ENCODE measurements at places on chromosomes 16 and 17.

GRCh38 chr16:77308163-77308561 is 109.0 kb downstream of the SYCE1L start:
- DNase-seq, result no peak

DNA sequence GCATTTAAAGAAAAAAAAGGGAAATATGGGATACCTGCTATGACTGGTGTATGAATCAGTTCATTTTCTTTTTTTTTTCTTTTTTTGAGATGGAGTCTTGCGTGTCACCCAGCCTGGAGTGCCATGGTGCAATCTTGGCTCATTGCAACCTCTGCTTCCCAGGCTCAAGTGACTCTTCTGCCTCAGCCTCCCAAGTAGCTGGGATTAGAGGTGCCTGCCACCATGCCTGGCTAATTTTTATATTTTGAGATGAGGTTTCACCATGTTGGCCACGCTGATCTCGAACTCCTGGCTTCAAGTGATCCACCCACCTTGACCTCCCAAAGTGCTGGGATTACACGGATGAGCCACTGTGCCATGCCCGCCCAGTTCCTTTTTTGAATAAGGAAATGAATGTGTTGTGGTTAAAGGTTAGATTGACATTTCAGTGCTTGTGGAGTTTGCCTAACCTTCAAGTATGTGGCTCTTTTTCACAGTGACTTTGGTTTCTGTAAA is 7.7 kb downstream of the HAPSTR1 start:
- no peak for DNase-seq

DNA sequence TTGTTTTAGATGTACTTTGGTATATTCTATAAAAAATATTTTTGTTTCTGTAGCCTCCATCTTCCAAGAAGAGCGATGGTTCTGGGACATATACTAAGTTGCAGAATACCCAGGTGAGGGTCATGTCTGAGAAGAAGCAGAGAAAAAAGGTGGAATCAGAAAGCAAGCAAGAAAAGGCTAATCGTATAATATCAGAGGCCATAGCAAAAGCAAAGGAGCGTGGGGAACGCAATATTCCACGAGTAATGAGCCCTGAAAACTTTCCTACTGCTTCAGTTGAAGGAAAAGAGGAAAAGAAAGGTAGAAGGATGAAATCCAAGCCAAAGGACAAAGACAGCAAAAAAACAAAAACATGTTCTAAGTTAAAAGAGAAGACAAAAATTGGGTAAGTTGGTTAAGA is 154.6 kb downstream of the CHD9 start:
- no peak for DNase-seq

- no peak for DNase-seq
Observed at GRCh38 chr17:42521666-42522262, 14.3 kb upstream of the NAGLU start.

DNA sequence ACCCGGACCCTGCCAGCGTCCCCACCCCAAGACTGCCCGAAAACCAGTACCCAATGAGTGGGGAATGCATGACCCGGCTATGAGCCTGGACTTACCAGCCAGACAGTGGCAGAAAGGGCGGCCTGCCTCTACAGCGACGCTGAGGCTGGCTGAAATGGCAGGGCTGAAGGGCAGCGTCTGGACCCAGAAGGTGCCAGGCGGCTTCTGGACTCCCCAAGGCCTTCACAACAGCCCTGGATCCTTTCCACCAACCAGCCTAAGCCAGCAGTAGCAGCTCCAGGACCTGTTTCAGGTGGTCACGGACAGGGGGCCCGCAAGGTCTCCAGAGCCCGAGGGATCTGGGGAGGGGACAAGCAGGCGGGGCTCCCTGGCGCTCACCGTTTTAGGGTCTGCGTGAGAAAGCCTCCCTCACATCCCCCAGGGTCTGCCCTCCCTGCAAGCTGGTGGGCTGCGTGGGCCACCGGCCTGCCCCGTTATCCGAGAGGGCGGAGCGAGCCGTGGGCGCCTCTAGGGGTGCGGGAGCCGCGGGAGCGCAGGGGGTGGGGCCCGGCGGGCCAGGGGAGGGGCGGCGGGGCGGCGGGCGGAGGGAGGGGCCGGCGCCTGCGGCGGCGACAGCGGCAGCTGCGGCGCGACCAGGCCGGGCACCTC is at the start of gene RIPOR1:
TSS of gene RIPOR1 (plus strand) at position 608 of the 648 bp plus-strand sequence. CDS start 9,618 bp downstream, outside the sequence.
- no peak for DNase-seq

GRCh38 chr17:75130632-75131277 is 787 bp downstream of the NT5C start:
- no peak for DNase-seq

DNA sequence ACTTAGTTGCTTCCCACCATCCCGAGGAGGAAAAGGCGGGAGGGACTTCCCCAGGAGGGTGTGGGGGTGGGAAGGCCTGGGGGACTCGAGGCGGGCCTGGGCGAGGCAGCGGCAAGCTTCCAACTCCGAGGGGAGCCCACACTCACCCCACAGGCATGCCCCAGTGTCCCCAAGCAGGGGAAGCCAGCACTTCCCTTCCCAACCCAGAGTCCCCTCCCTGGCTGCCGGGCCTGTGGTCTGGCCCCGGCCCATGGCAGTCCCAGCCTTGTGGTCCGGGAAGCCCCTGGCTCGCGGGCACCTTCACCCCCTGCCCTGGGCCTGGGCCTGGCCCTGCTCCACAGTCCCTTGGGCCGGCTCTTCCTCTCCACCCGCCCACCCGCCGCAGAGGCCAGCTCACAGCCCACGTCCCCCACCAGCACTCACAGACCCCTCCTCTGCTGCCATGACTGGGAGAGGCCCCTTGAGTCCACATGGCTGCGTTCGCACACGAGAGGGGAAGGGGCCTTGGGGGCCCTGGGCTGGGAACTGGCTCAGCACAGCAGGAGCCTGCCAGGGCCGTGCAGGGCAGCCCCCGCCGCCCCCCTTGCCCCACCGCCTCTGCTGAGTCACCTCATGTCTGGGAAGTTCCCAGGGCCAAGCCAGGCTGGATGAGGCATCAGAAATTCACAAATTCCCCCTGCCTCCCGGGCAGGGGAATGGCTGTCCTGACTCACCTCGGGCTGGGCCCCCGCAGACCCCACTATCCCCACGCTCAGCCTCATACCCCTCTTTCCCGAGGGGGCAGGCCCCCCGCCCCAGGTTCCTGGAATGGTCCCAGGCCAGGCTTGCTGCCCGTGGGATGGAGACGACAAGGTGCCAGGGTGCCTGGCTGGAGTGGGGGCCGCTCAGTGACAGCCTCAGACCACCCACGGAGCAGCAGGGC is 27.8 kb downstream of the BAHCC1 start:
- no peak for DNase-seq

DNA sequence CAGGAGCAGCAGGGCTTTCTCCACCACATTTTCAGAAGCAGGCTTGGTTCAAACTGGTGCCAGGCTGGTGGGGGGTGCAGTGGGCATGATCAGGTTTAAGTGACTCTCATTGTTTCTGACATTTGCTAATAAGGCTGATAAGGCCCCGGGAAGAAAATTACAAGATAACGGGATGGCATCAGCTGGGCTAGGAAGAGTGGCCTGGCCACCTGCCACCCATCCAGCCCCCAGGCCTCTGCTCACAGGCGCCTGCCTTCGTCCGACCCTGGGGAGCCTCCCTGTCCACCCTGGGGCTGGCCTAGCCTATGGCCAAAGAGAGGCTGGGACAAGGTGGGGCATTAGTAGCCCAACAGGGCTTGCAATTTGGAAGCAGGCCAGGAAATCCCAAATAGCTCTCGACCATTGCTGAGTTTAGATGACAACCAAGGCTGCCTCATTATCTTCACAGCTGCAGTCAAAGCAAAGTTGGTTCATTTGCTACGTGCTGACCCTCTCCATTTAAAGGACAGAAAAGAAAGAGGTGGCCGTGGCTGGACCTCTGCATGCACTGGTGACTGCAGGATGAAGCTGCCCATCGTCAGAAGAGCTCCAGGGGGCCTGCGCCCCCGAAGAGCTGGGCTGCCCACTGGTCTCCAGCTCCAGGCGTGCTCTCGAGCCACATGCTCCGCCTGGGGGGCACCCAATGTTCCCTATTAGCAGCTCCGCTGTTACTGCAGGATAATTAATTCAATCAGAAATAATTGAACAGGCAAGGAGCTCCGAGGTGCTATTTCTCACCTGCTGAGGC is 44.9 kb downstream of the PEMT start:
- DNase-seq, result no peak

DNA sequence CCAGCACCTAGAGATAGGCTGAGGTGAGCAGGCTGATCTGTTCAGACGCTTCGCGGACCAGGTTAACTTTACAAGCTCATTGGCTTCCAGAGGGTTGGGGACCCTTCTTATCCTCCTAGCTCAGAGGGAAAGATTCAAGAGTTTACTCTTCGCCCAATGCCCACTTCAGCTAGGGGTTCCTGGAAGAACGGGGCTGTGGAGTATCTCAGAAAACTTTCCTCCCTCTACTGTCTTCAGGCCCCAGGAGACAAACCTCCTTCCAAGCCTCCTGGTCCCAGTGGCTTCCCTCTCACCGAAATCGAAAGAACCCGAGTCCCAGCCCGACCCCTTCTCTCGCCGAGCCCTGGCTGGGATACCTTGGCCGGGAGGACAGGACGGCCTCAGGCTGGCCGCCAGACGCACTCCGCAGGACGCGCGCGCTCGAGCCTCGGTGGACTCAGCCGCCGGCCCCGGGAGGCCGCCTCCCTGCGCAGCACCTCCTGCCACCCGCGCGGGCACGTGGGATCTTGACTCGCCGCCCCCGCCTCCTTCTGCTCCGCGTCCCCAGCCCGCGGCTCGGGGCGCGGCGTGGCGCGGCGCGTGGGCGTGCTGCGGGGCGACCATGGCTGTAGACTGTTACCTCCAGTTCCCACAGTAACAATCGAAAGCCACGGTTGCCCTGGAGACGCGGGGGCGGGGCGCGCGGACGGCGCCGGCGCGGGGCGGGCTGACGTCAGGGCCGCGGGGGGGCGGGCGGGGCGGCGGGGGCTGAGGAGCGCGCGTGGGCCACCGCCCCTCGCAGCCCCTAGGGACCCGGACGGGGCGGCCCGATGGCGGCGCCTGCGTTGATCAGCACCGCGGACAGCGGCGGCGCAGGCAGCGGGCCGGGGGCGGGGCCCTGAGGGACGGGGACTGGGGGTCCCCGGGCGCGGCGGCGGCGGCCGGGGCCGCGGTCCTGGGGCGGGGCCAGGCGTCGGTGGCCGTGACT is 5.3 kb upstream of the HIC1 start:
- DNase-seq, result peak; percentile 89

Measured in stimulated activated CD8-positive, alpha-beta memory T cell treated with anti-CD3 and anti-CD28 coated beads, Interleukin-15, amount 100 ng/mL, for 4 hours (primary cell).